ENCODE measurements at places on chromosomes 3 and 15.

- peak; percentile 78 for DNase-seq
Observed at GRCh38 chr3:36893137-36893557, 51.7 kb downstream of the TRANK1 start.

DNA sequence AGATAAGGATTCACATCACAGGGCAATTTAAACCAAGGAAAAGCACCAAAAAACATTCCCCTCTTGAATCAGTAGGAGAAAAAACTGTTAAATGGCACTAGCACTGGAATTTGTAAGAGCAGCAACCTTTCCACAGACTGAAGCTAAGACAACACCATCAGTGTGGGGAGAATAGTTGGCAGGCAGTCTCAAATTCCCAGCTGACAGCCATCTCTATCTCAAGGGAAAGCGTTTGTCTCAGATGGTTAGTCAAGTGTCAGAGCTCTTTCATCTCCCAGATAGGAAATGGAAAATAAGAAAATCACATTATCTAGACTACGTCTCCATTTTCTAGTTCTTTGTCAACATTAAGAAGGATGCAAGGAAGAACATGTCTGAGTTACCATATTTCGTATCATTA, 228.7 kb downstream of the WDR72 start:
- no peak for DNase-seq

- no peak for DNase-seq
Observed at GRCh38 chr15:26682598-26683164, 90.2 kb downstream of the GABRB3 start.

DNA sequence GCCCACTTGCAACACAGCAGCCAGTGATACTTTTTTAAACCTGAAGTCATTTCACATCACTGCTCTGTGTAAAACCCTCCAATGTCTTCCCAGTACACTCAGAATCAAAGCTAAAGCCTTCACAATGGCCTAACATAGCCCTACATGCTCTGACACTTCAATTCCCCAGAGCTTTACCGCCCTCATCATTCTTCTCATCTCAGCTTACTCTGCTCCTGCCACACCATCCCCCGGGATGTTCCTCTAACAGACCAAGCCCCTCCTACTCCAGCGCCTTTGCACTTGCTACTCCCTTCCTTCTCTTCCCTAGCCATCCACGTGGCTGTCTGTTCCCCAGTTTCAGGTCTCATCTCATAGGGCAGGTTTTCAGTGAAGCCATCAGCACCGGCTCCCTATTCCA, 194.0 kb downstream of the SSR3 start:
- no peak for DNase-seq

DNA sequence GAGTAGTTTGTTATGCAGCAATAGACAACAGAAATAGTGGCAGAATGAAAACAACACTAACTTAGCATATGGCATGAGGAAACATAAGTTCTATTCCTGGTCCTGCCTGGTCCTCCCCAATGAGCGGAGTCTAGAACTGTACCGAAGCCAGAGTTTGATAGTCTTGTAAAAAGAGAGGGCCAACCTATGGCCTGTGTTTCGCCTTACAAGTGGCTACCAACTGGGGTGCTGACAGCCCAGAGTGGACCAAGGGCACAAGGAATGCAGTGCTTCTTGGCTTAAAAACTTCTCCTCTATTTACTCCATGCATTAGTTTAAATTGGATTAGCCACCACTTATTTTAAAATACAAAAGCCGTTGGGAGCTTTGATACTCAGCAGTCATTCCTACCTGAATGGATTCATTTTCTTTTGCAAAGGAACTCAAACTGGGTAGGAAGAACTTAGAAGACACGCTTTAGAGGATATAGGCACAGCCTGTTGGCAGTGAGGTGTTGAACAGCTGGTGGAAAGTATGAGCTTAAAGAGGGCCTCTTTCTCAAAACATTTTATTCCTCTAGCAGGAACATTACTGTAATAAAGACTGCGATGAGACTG, 302.9 kb downstream of the PLCL2 start:
- DNase-seq, result no peak

DNA sequence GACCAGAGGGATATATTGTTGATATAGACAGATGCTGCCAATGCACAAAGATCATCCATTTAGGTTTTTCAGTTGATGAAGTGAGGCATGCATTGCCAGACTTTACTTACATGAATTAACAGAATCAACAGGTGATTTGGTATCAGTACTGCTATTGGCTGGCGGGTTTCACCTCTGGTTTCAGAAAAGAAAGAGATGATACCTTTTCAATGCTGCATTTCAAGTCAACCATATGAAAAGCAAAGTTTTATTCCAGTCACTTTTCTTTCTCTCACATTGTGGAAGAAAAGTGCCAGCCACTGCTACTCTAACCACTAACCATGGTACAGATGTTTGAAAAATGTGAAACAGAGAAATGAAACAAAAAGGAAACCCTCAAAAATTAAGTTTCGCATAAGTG, 289.1 kb downstream of the TIGIT start:
- DNase-seq, result no peak

GRCh38 chr15:36964626-36965025, 135.7 kb downstream of the MEIS2 start:
- DNase-seq, result no peak

DNA sequence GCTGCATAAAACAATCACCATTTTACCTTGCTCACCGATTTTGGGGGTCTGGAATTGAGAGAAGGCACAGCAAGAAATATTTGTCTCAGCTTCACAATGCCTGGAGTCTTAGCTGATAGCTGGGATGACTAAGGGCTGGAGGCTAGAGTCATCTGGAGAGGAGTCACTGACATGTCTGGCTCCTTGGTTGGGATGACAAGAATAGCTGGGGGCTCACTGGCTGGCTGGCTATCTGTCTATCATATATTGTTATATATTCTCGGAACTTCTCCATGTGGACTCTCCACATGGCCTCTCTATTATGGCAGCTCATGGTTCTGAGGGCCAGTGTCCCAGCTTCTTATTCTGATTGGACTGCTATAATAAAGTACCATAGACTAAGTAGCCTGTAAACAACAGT, 20.0 kb upstream of the TRIM71 start:
- no peak for DNase-seq

- peak; percentile 12 for DNase-seq
Observed at GRCh38 chr15:58043192-58043903, 22.2 kb downstream of the ALDH1A2 start.

GRCh38 chr3:172643506-172644179, 67.2 kb downstream of the NCEH1 start:
- no peak for DNase-seq

- no peak for DNase-seq
Observed at GRCh38 chr3:50251220-50251619, 15.2 kb downstream of the GNAI2 start.

- no peak for DNase-seq
Observed at GRCh38 chr3:66299891-66300290, 79.1 kb downstream of the SLC25A26 start.

- no peak for DNase-seq
Observed at GRCh38 chr3:55205990-55206389, 278.1 kb upstream of the LRTM1 start.

GRCh38 chr15:93317772-93318171, 228.8 kb upstream of the RGMA start:
- DNase-seq, result no peak

GRCh38 chr3:139052802-139053600, 8.3 kb upstream of the PRR23C start:
- no peak for DNase-seq

GRCh38 chr3:17500618-17501017, 241.8 kb downstream of the TBC1D5 start:
- no peak for DNase-seq

- no peak for DNase-seq
Observed at GRCh38 chr3:113829576-113830354, 8.8 kb upstream of the GRAMD1C start.

DNA sequence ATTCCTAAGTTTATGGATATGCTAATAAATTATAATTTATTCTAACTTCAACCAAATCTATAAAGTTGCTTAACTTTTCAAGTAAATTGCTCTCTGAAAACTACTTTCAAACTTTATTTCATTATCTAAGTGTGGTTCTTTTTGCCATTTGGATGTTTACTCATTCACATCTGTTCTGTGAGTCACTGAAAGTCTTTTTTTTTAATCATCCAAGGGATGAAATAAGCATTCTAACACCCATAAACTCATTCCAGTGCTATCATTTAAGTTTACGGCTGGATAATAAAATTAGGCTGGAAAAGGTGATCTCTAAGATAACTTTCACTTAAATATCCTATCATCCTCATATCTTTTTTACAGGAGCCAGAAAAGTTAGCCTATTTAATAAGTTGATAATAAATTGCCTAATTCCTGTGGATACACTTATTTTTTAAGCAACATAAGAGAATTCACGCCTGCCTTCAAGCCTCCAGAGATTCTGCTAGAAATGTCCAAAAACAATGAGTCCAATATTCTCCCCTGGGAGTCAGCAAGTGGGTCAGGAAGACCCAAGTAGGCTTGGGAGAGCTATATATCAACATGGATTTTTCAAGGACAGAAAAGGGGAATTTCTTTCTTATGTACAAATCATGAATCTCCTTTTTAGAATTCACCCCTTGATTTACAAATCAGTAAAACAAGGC, 25.8 kb downstream of the SCG3 start:
- no peak for DNase-seq

DNA sequence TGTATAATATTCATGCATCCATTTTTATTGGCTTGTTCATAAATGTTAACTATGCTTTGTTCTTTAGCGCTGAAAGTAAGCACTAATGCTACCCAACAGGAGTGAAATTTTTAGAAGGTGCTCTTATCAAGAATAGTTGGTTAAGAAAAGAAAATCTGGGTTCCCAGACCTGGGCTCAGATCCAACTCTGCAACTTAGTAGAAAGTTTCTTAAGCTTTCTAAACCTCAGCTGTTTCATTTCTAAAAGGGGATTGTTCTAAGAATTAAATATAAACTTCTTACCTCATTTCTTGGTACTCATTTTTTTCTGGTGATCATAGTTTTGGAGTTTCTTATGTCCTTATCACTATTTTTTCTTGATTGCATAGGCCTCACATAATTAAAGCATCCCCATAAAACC, 12.1 kb downstream of the ARPP21 start:
- DNase-seq, result no peak

DNA sequence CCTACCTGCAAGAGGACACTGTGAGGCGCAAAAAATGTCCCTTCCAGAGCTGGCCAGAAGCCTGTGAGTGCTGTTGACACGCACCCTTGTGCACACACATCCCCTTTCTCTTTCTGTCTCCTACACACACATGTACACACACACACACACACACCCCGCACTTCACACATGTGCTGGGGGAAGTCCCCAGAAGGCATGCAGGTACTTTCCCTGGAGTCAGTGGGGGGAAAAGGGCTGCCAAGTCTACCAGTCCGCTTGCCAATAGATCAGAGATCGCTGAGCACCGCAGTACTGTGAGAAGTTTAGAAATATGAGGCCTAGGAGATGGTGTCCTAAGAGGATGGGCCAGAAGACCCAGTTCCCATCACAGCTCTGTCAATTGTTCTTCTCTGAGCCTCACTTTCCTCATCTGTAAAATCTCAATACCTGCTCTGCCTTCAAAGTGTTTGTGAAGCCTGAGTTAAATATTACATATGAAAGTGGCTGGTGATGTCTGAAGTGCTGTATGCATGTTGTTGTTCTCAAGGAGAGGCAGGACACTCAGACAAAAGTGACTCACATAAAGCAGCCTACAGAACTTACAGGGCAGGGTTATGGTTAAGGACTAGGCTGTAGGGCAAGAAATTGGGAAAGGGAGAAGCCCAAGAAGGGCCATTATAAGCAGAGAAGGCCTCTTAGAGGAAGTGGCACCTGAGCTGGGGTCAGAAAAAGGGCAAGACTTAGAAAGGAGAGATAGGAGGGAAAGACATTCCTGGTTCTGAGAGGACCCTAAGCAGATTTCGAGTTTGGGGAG, 6.8 kb downstream of the IL17RE start:
- no peak for DNase-seq

DNA sequence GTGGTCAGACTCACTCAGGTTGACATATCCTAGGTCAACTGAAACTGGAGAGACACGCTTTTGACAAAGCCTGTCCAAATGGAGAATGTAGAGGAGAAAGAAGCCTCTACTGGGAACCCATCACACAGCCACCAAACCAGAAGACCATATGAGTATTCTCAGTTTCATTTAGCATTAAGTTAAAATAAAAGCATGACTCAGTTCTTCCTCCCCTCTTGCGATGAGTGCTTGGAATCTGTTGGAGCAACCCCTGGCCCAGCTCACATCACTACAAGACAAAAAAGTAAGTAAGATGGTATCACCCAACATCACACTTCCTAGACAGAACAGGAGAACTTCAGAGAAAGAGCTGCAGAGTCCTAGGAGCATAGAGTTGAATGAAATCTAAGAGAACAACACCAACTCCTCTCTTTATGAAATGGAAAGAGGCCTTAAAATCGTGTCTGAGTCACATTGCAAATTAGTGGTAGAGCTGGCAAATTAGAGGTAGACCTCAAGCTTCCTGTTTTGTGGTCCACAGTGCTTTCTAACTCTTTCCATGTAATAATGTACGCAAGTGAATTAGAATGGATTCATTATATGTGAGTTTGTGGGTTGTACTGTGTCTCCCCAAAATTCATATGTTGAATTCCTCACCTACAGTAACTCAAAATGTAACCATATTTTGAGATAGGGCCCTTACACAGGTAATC, 51.2 kb downstream of the FGF12 start:
- DNase-seq, result no peak

DNA sequence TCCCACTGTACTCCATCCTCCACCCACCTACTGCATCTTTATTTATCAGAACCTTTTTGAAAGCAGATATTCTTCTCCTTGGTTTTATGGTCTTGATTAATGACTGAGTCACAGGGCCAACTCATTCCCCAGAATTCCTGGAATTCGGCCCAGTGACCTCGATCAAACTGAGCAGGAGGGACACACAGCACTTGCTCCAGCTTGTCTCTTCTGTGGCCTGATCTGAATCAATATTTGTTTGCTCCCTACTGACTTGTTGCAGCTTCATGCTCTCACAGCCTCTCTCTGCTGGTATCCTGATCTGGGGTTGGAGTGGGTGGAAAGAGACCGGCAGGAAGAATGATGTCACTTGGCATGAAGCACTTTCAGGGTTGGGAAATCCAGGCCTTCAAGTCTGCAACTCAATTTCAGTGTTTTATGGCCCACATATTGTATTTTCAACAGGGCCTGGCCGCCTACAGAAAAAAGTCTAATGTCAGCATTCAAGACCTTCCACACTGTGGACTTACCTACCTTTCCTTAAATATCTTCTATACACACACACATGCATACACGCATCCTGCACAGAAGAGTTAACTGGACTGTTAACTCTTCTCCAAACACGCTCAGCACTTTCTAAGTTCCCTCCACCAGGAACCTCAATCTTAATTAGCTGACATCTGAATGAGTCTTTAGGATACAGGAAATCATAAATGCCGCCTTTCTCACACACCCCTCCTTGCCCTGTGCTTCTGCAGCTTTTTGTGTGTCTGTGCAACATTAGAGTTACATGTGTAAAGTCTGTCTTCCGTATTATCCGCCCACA, 4.6 kb downstream of the ANXA2 start:
- no peak for DNase-seq

- DNase-seq, result no peak
Observed at GRCh38 chr3:110956081-110956480, 115.5 kb upstream of the NECTIN3 start.

Measured in stimulated activated naive CD4-positive, alpha-beta T cell (primary cell).